ENCODE measurements at places on chromosomes 5 and 9. TPM values are rescaled to one million over a fixed set of nuclear protein-coding genes. Genes with fewer than 3 reads are reported as not detected.

GRCh38 chr9:132946211-132946610 lies 1.8 kb upstream of the TSC1 start:
- no peaks in the 10 kb centered on the region for H3K36me3 ChIP-seq
- peaks cover 3% of the 10 kb centered on the region for H3K4me1 ChIP-seq
- no peak for DNase-seq
- no peak overlapping the region for H3K27ac ChIP-seq
- H3K4me3 ChIP-seq = no peak overlapping the region

GRCh38 chr9:125110464-125110863 lies 32.9 kb downstream of the SCAI start:
- H3K36me3 ChIP-seq = no peaks in the 10 kb centered on the region
- peaks cover 2% of the 10 kb centered on the region for H3K4me1 ChIP-seq
- H3K27ac ChIP-seq = no peak overlapping the region
- no peak for DNase-seq

GRCh38 chr5:41794471-41794870 lies 75.8 kb downstream of the OXCT1 start:
- no peak for DNase-seq
- H3K4me1 ChIP-seq = peaks cover 11% of the 10 kb centered on the region
- H3K27me3 ChIP-seq = no peaks in the 10 kb centered on the region
- no peaks in the 10 kb centered on the region for H3K36me3 ChIP-seq
- H3K4me3 ChIP-seq = no peak overlapping the region

- no peak overlapping the region for H3K4me3 ChIP-seq
- DNase-seq = no peak
These were observed 29.4 kb downstream of the CHD1 start for GRCh38 chr5:98899456-98899855.

- no peaks in the 10 kb centered on the region for H3K4me1 ChIP-seq
- no peaks in the 10 kb centered on the region for H3K27me3 ChIP-seq
- peak; percentile 20 for DNase-seq
- H3K27ac ChIP-seq = no peak overlapping the region
- no peak overlapping the region for H3K4me3 ChIP-seq
These were observed 40.0 kb downstream of the G3BP1 start for GRCh38 chr5:151811593-151812321.

- H3K27me3 ChIP-seq = no peaks in the 10 kb centered on the region
- no peak overlapping the region for H3K27ac ChIP-seq
- H3K4me1 ChIP-seq = no peaks in the 10 kb centered on the region
These were observed 46.1 kb upstream of the ANKH start for GRCh38 chr5:14917719-14918118.

DNA sequence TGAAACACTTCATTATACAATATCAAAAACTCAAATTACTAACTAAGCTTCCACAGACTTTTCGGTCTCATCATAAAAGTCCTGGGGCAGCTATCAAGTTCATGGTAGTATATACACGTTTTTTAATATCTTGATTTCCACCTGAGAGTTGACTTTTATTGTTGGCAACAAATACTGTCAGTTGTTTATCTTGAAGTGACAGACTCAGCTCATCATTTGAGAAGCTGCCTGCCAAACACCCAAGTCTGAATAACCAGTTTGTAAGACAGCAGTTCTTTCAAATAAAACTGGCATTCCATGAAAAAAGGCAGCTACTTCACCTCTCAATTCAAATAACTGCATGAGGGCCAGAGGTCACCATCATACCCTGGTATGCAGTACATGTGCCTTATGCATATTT lies 30.6 kb downstream of the SPACA9 start:
- H3K4me1 ChIP-seq = no peaks in the 10 kb centered on the region
- no peaks in the 10 kb centered on the region for H3K27me3 ChIP-seq
- no peak for DNase-seq
- no peak overlapping the region for H3K27ac ChIP-seq

DNA sequence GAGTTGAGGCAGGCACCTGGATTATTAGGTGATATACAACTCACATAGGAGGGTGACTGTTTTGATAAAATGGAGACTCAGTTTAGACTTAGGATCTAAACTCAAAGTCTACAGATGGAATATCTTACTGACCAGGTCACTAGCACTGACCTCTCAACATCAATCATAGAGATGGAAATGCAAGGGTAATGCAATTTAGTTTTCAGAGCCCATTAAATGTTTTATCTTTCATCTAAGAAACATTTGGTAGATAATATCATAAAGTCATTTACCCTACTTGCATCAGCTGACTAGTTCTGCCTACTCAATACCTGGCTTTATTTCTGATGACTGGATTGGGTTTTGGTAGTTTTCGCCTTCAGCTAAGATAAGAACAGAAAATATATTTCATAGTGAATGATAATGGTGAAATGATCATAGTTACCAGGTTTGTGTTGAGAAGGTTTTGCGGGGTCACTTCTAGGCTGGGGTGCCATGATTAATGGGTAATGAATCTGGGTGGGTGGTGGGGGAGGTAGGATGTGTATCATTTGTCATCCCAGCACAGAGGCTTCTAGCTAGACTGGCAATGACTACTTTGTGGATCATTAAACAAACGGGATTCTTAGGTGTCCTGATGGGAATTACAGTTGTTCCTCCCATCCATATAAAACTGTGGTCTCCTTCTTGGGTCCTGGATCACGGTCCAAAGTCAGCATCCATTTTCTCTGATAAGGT lies 173.4 kb downstream of the PPP2R2B start:
- DNase-seq = no peak
- H3K36me3 ChIP-seq = no peaks in the 10 kb centered on the region
- no peaks in the 10 kb centered on the region for H3K4me1 ChIP-seq
- H3K27me3 ChIP-seq = no peaks in the 10 kb centered on the region
- no peak overlapping the region for H3K27ac ChIP-seq
- no peak overlapping the region for H3K4me3 ChIP-seq

- no peak overlapping the region for H3K27ac ChIP-seq
- no peak overlapping the region for H3K4me3 ChIP-seq
- H3K27me3 ChIP-seq = no peaks in the 10 kb centered on the region
These were observed 20.7 kb upstream of the STX17 start for GRCh38 chr9:99885747-99886146.

- no peak overlapping the region for H3K27ac ChIP-seq
- no peaks in the 10 kb centered on the region for H3K36me3 ChIP-seq
- DNase-seq = no peak
- no peak overlapping the region for H3K4me3 ChIP-seq
These were observed 73.2 kb upstream of the EPB41L4A start for GRCh38 chr5:112492291-112492690.

- no peak overlapping the region for H3K27ac ChIP-seq
- no peaks in the 10 kb centered on the region for H3K4me1 ChIP-seq
- DNase-seq = no peak
These were observed 53.7 kb upstream of the SMIM32 start for GRCh38 chr5:136246632-136247031.

- H3K36me3 ChIP-seq = no peaks in the 10 kb centered on the region
- no peaks in the 10 kb centered on the region for H3K27me3 ChIP-seq
- H3K27ac ChIP-seq = no peak overlapping the region
- no peak for DNase-seq
- H3K4me3 ChIP-seq = no peak overlapping the region
These were observed 11.5 kb upstream of the FRMPD1 start for GRCh38 chr9:37639109-37639762.

DNA sequence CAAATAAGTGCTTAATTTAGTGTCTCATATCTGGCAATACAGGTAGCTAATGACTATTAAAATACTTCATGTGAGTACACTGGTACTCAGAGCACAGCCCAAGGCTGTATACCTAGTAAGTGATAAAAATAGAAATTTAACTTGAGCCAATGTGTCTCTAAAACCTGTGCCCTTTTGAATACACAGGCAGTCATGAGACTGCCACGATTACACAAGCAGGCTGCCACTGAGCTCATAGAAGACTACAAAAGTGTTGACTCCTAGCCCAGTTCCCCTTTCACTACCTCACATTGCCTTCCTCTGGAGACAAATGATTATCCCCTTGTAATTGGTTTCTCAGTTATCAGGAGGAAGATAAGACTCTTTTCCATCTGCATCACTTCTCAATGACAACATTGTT lies 66.3 kb upstream of the PAPPA start:
- no peaks in the 10 kb centered on the region for H3K36me3 ChIP-seq
- no peaks in the 10 kb centered on the region for H3K27me3 ChIP-seq
- H3K27ac ChIP-seq = no peak overlapping the region
- no peak for DNase-seq

DNA sequence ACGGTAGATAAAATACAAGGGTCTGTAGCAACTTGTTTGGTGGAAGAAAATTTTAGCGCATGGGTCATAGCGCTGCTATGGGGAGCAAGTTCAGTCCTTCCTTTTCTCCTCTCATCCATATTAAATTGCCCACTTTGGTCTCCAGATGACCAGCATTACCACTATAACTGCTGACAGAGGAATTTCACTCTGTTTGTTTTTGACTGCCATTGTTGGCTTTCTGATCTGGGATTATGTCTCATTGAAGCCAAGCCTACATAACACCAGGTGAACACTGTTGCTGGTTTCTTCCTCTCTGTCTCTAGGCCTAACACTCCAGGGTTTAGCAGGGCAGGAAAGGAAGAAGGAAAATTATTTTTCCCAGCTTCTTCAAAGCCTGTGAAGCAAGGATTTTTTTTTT lies 6.6 kb upstream of the SUB1 start:
- no peak for DNase-seq
- no peak overlapping the region for H3K4me3 ChIP-seq

DNA sequence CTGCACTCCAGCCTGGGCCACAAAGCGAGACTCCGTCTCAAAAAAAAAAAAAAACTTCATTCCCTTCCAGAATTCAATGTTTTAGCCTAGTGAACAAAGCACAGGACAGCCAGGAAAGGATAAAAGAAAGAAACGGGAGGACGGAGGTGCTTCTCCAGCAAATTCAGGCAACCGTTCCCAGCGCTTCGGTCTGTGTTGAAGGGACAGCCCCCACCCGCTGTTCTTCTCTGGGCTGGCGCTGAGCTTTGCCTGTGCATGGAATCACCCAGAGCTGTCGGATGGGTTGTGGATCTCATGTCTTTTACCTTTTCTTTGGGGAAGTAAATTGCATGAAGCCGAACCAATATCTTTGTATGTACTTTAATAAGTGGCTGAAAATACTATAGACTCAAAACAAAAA lies 248.4 kb upstream of the IRX2 start:
- H3K4me3 ChIP-seq = no peak overlapping the region
- no peak overlapping the region for H3K27ac ChIP-seq
- no peaks in the 10 kb centered on the region for H3K27me3 ChIP-seq

DNA sequence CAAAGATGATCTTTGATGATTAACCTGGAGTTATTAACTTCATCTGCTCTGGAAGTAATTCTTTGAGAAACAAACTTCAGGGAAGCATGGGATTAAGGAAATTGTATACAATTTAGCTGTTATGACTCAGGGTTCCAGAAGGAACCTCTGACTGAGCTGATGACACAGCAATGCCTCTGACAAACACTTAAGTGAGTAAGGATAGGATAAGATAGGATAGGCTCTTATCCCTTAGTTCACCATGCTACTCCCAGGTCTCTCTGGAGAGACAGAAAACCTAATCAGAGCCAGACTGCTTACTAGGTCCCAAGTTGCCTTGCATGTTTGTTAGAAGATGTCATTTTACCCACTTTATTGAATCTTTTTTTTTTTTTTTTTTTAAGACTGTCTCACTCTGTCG lies 12.6 kb upstream of the TMEM38B start:
- no peak overlapping the region for H3K4me3 ChIP-seq
- no peak for DNase-seq
- no peaks in the 10 kb centered on the region for H3K36me3 ChIP-seq

- H3K4me1 ChIP-seq = peaks cover 7% of the 10 kb centered on the region
- no peak overlapping the region for H3K27ac ChIP-seq
- H3K27me3 ChIP-seq = no peaks in the 10 kb centered on the region
- no peak for DNase-seq
These were observed 4.4 kb upstream of the FAM13B start for GRCh38 chr5:138037271-138037670.

GRCh38 chr9:131038256-131039128 lies 29.5 kb downstream of the LAMC3 start:
- no peak overlapping the region for H3K4me3 ChIP-seq
- no peaks in the 10 kb centered on the region for H3K36me3 ChIP-seq
- no peaks in the 10 kb centered on the region for H3K4me1 ChIP-seq
- H3K27me3 ChIP-seq = no peaks in the 10 kb centered on the region

GRCh38 chr5:34918025-34918424 lies 2.5 kb downstream of the BRIX1 start:
- H3K27ac ChIP-seq = no peak overlapping the region
- peaks cover 6% of the 10 kb centered on the region for H3K4me1 ChIP-seq
- H3K36me3 ChIP-seq = no peaks in the 10 kb centered on the region
- no peak overlapping the region for H3K4me3 ChIP-seq

GRCh38 chr5:174714751-174715150 lies 9.6 kb upstream of the MSX2 start:
- H3K4me1 ChIP-seq = no peaks in the 10 kb centered on the region
- H3K27ac ChIP-seq = no peak overlapping the region
- DNase-seq = no peak
- no peak overlapping the region for H3K4me3 ChIP-seq
- H3K36me3 ChIP-seq = no peaks in the 10 kb centered on the region

DNA sequence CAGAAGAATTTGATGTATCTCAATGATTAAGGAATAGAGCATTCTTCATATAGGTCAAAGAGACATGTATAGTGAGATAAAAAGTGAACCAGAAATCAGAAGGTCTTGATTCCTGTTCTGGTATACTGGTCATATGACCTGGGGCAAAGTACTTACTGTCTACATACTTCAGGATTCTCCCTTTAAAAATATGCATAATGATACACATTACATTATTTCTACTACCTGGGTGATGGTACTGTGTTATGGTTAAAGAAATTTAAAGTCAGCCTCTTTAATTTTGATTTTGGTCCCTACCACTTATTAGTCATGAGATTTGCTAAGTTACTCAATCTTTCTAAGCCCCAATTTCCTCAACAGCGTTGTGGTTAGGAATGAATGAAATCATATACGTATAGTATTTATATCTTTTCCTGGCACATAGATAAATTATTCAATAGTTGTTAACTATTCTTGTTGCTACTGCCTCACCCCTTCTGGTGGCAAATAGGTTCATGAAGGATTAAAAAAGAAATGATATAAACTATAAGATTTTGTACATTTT lies 984.1 kb downstream of the TLE4 start:
- no peak overlapping the region for H3K27ac ChIP-seq
- H3K27me3 ChIP-seq = no peaks in the 10 kb centered on the region
- no peak for DNase-seq
- no peaks in the 10 kb centered on the region for H3K36me3 ChIP-seq

DNA sequence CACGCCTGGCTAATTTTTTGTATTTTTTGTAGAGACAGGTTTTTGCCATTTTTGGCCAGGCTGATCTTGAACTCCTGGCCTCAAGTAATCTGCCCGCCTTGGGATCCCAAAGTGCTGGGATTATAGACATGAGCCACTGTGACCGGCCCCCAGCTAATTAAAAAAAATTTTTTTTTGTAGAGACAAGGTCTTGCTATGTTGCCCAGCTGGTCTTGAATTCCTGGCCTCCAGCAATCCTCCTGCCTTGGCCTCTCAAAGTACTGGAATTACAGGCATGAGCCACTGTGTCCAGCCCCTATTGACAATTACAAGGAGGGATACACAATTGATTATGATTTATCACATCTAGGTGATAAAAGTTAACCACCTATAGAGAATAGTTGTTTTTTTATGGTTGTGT lies 59.5 kb downstream of the NR2F1 start:
- DNase-seq = no peak
- no peaks in the 10 kb centered on the region for H3K36me3 ChIP-seq
- H3K27ac ChIP-seq = no peak overlapping the region

Gene MCC
- 29.8 TPM for polyA plus RNA-seq

Gene SPEF2
- polyA plus RNA-seq = 9.0 TPM

Gene PTGDS
- 43.1 TPM for polyA plus RNA-seq

Gene VAV2
- 6.7 TPM for polyA plus RNA-seq

Gene EIF4EBP3
- polyA plus RNA-seq = 30.2 TPM

Gene IZUMO3
- polyA plus RNA-seq = not detected

Gene SHISAL2B
- polyA plus RNA-seq = not detected
